ENCODE measurements at places on chromosomes 1 and 21.
A peak's percentile ranks its signal among the peaks of the same experiment; 100 is the strongest.

DNA sequence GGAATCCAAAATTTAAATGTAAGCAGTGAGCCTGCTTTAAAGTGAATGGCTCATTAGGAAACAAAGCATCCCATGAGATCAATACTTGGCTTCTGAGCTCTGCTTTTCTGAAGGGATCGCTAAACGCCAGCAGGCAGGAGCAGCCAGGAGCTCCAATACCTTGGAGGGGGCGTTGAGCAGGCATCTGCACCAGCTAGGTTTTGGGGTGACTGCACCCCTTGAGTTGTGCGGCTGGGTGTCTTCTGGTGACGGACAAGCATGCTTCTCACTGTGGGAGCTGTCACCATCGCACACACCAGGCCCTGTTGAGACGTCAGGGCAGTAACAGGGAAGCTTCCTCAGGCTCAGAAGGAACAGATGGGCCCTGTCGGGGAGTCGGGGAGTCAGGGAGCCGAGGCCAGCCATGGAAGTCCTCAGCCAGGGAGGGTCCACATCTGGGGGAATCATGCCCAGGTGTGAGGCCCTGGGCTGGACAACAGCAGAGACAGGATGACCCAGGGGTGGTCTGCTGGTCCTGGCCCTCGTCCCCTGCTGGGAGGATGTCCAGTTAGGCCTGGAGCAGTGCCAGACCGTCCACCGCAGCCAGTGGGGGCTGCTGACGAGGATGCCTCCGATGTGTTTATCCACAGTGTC, 57.9 kb upstream of the ADARB1 start:
- DNase-seq = peak; percentile 51

- DNase-seq = no peak
Measured at GRCh38 chr1:212987702-212988322, 27.9 kb downstream of the ANGEL2 start.

GRCh38 chr21:41864311-41865001, 14.7 kb downstream of the PRDM15 start:
- DNase-seq = no peak

DNA sequence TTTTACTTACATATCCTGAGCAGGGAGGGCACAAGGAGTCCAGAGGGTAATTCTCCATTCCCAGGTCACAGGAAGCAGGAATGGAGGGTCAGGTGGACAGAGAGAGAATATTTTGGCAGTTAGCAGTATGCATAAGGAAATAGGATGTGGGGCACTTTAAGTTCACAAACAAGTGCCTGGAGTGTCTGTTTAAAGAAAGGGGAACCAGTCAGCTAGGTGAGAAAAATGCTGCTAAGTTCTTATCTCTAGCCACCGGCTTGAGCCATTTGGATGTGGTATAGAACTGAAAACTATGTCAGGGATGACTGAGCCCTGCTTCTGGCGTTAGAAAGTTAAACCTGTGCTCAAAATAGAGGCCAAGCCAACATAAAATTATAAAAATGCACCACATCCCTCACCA, 739.7 kb upstream of the NCAM2 start:
- DNase-seq = no peak

GRCh38 chr1:233081735-233082134, 131.3 kb downstream of the NTPCR start:
- peak; percentile 42 for DNase-seq

DNA sequence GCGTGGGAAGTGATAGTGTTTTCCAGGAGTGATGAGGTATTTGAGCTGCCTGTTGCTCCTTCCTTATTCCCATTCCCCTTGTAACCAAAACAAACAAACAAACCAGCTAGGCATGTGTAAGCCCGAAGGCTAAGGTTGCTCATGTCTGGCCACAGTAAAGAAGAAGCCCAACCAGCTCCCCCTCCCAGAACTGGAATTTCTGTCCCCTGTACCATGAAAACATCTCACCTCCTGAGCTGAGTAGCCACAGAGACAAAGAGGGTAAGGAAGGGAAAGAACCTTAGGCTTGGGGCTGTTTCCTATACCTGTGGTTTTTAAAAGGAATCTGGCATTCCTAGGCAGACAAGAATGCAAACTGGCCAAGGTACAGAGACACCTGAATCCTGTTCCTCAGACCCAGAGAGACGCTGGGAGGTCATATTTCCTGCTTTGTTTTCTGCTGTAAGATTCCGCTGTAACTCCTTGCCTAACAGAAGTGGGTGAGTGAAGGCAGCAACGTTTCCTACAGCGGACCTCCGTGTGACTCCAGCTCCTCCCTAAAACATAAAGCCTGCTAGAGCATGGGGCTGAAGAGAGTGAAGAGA, 41.7 kb upstream of the RAB4A start:
- DNase-seq = no peak

DNA sequence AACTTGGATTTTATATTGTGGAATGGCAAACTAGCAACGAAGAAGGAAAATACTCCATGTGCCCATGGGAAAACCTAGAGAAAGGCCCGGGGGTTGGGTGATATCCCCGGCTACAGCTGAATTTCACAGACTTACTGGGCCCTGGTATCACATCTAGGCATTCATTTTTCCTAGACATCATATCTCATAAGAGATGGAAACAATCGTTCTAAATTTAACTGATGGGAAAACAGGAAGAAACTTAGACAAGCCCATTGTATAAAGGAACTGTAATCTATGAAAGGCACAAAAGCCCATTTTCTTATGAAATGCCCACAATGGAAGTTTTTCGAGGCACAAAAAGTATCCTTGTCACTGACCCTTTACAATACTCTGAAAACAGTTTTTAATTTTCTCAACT, 407.9 kb upstream of the LYPLAL1 start:
- DNase-seq = no peak

DNA sequence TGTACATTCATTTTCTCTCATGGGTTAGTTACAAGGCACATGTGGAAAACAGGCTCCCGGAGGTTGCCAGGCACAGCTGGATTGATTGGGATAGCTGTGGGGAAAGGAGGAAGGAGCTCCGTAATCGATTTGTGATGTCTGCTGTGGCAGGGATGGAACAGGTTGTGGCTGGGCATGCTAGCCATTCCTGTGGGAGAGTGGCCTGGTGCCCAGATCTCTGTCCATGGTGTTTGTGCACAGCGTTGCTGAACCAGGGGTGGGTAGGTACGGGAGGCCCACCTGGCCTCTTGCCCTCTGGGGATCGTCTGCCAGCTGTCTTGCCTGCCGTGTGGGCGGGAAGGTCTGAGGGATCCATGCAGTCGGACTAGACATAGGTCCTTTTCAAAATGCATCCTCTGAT, 302.8 kb upstream of the VAMP3 start:
- no peak for DNase-seq

GRCh38 chr1:39833121-39833520, 44.5 kb upstream of the BMP8B start:
- no peak for DNase-seq

- no peak for DNase-seq
Measured at GRCh38 chr21:26849428-26850115, 4.4 kb upstream of the ADAMTS1 start.

DNA sequence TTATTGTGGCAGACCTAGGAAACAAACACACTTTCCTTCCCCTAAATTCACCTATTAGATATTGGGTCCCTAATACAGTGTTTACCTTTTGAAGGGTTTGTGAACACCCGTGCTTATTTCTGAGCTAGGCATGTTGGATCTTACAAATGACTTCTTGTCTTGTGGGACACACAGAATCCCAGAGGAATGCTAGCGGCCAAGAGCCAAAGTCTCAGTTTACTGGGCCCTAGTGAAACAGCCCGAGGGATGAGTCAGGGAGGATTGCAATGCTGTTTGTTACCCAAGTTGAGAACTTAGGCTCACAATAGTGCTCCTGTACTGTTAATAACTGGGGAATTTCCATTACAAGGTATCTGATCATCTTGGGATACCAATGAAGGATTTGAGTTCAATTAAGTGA, 100.1 kb upstream of the AKT3 start:
- no peak for DNase-seq

DNA sequence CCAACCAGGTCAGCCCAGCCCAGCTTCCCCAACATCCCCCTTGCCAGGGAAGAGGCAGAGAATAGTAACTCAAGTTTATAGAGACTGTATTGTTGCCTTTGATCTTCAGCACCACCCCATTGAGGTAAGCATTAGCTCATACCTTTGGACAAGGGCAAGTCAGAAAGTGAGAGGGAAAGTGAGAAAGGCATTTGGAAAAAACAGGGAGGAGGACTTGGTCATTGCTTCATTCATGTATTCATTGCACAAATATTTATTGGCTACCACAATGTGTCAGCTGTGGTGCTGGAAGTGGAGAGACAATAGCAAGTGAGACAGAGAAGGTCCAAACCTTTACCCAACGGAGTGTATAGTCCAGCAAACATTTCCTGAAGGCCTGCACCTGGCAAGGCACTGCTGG, 561.2 kb downstream of the KIF26B start:
- no peak for DNase-seq

GRCh38 chr1:185343306-185343705, 26.3 kb upstream of the IVNS1ABP start:
- no peak for DNase-seq

GRCh38 chr1:207822602-207823451, 71.0 kb downstream of the CD46 start:
- DNase-seq = no peak

DNA sequence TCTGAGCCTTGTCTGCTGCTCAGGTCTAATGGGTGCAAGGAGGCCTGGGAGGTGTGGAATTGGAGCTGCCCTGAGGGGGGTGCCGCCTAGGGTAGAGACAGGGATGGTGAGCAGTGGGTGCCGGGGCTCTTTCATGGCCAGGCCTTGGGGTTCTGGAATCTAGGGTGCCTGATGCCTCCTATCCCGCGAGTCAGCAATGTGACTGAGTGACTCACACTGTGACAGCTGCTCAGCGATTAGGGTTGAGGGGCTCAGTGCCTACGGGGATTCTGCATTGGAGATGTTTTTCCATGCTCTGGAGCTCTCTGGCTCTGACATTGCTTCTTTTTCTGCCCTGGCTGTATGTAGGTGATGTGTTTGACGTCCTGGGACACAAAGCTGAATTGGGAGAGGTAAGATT, 16.8 kb downstream of the ATP8B2 start:
- no peak for DNase-seq

GRCh38 chr1:73782901-73783300, 415.1 kb downstream of the LRRIQ3 start:
- no peak for DNase-seq

GRCh38 chr1:169874229-169874628, 19.5 kb downstream of the SCYL3 start:
- no peak for DNase-seq

DNA sequence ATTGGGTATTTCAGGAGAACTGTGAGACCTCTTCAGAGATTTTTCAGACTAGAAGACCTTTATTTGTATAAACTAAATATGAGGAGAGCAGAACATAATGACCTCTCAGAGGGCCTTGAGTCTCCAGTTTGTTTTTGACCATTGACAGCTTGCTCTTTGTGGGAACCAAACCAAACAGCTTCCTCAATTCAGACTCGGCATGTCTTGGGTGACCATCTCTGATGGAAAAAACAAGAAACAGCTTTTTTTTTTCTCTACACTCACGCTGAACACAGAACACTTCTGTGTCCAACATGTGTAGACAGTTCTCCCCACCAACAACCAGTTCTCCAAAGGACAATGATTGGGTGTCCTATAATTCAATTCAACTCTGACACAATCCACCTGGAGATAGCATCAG, 11.5 kb downstream of the ATP1A4 start:
- no peak for DNase-seq

GRCh38 chr1:16210581-16210980, 1.9 kb downstream of the ARHGEF19 start:
- no peak for DNase-seq

- DNase-seq = no peak
Measured at GRCh38 chr1:109361069-109361468, 36.6 kb downstream of the SORT1 start.

GRCh38 chr21:35043549-35043948, 5.6 kb downstream of the RUNX1 start:
- no peak for DNase-seq

GRCh38 chr1:173628888-173629287, 6.2 kb upstream of the TEX50 start:
- DNase-seq = no peak

GRCh38 chr1:231157311-231157710, 4.5 kb upstream of the TRIM67 start:
- no peak for DNase-seq

DNA sequence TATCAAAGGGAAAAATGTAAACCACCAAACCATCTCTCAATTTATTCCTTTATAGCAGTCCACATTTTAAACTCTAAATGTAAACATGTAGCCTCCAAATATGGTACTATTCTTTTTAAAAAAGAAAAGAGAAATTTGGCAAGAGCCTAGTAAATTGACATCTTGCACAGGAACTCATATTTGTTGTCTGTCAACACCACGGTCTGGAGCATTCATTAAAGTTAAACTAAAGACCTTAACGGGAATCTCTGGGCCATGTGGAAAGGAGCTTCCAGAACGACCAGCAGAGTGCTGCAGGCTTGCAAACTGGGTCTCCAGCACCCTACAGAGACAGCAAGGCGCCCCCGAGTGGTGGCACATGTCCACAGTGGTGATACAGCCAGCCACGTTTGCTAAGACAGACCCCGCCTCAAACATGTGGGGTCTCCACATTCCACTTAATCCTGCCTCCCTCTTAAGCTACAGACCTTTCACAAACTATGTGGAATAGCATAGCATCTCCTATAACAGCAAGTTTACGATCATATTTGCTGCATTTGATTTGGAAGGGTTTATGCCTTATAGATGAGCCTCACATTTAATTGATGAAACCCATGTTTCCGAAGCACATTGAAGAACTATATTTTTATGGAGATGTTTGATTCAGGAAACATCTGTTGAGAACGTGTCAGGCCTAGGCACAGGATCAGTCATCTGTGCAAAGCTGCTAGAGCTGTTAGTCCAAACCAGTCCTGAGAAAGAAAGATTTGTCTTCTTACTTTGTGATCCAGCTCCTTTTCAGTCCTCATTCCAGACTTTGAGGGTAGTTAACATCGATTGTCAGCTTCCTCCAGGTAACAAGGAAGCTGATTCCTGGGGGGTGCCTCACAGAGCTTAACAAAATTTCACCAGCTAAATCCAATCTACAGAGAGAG, 96.4 kb upstream of the BACE2 start:
- DNase-seq = no peak

- DNase-seq = no peak
Measured at GRCh38 chr1:39726600-39726999, 12.1 kb upstream of the PPIE start.

DNA sequence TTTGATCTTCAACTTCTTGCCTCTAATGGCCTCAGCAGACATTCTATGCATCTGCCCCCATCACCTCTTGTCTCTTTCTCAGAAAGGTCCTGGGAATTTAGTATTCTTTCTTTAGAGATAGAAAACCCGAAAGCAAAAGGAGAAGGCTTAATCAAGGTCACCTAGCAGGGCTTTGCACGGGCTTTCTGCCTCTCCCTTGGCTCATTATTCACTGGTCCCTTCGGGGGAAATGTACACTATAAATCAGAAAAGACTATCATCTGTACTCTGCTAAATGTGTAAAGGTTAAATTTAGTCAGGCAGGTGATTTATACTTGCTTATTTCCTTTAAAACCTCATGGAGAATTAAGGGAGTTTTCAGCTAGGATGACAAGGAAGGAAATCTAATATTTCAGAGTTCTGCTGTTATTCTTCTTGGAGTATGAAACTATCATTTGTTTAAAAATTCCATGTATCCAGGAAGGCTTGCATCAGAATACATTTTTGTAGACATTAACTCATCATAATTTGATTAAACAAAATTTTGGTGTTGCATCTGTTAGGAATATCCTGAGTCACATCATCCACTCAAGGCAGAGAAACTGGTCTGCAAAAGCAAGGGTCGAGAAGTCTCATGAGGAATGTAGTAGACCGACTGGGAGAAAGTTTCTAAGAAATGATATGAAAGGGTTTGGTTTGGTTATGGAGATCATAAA, 124.6 kb downstream of the GABPA start:
- no peak for DNase-seq
